Hypothalamus (tissue), 51 donors: ENCODE measurements at places on chromosomes 3 and 15.

DNA sequence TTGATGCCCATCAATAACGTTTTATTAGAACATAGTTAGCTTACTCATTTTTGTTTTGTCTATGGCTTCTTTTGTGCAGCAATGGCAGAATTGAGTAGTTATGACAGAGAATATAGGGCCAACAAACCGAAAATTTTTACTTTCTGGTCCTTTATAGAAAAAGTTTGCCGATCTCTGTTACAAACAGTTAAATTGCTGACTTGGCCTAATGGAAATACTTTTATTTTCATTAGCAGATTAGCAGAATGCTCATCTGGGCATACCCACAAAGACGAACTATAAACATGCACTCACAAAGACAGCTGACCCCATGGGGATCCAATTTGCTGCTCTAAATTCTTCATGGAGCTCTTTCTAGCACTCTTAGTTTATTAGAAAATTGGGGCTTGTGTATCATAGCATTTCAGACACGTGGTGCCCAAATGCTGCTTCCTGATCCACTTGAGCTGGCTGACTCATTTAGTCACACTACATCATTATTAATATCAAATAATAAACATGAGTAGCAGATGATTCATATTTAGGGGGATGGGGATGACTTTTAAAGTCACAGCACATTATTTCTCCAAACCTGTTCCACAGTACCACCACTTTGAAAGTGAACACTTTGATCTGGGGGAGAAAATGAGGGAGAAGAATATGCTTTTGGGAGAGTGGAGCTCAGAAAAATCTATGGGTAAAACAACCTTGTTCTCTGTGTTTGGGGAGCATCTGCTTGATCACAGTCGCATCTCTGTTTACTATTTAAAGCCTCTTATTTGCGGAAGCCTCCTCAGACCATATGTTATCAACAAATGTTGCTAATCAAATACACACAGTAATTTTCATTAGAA is 228.1 kb upstream of the FEZF2 start:
- no peak for DNase-seq

GRCh38 chr3:181839039-181839915 is 127.6 kb downstream of the SOX2 start:
- no peak for DNase-seq

- no peak for DNase-seq
Observed at GRCh38 chr3:192168202-192168601, 559.1 kb downstream of the FGF12 start.

DNA sequence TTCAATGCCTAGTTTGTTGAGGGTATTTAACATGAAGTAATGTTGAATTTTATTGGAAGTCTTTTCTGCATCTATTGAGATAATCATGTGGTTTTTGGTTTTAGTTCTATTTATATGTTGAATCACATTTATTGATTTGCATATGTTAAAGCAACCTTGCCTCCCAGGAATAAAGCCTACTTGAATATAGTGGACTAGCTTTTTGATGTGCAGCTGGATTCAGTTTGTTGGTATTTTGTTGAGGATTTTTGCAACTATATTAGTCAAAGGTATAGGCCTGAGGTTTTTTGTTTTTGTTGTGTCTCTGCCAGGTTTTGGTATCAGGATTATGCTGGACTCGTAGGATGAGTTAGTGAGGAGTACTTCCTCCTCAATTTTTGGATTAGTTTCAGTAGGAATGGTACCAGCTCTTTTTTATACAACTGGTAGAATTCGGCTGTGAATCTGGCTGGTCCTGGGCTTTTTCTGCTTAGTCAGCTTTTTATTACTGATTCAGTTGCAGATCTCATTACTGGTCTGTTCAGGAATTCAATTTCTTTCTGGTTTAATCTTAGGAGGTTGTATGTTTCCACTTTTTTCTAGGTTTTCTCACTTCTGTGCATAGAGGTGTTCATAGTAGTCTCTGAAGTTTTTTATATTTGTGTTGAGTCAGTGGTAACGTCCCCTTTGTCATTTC is 209.8 kb upstream of the RBMS3 start:
- no peak for DNase-seq

GRCh38 chr15:32674681-32675080 is 33.2 kb downstream of the SCG5 start:
- DNase-seq, result no peak

DNA sequence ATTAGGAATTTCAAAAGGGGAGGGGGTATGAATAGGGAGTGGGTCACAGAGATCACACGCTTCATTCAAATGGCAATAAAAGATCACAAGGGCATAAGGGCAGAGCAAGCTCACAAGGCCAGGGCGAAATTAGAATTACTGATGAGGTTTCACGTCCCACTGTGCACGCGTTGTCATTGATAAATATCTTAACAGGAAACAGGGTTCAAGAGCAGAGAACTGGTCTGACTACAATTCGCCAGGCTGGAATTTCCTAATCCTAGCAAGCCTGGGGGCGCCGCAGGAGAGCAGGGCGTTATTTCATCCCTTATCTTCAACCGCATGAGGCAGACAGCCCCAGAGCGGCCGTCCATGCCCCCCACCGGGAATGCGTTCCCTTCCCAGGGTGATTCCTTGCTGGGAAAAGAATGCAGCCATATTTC is 18.1 kb upstream of the SMCO1 start:
- DNase-seq, result no peak

GRCh38 chr3:155228676-155229075 is 64.8 kb downstream of the STRIT1 start:
- DNase-seq, result no peak

- DNase-seq, result no peak
Observed at GRCh38 chr3:18217507-18218174, 207.5 kb downstream of the SATB1 start.

- no peak for DNase-seq
Observed at GRCh38 chr3:4704552-4704951, 211.4 kb downstream of the ITPR1 start.

- no peak for DNase-seq
Observed at GRCh38 chr15:56156877-56157276, 86.8 kb downstream of the RFX7 start.

- no peak for DNase-seq
Observed at GRCh38 chr15:51335087-51335486, 3.3 kb downstream of the CYP19A1 start.

- no peak for DNase-seq
Observed at GRCh38 chr15:33757516-33758232, 210.6 kb upstream of the CHRM5 start.

GRCh38 chr3:162295323-162295983 is 798.8 kb downstream of the OTOL1 start:
- DNase-seq, result no peak

- DNase-seq, result no peak
Observed at GRCh38 chr3:139564294-139564861, 24.8 kb upstream of the RBP1 start.

- DNase-seq, result no peak
Observed at GRCh38 chr3:173793963-173794362, 396.4 kb downstream of the NLGN1 start.

- no peak for DNase-seq
Observed at GRCh38 chr3:15053541-15053940, 11.6 kb downstream of the MRPS25 start.

- no peak for DNase-seq
Observed at GRCh38 chr15:45110256-45110820, 3.6 kb downstream of the DUOX2 start.

- no peak for DNase-seq
Observed at GRCh38 chr3:105516972-105517371, 150.3 kb downstream of the ALCAM start.

- DNase-seq, result no peak
Observed at GRCh38 chr3:50297384-50297775, 1.8 kb downstream of the HYAL3 start.

DNA sequence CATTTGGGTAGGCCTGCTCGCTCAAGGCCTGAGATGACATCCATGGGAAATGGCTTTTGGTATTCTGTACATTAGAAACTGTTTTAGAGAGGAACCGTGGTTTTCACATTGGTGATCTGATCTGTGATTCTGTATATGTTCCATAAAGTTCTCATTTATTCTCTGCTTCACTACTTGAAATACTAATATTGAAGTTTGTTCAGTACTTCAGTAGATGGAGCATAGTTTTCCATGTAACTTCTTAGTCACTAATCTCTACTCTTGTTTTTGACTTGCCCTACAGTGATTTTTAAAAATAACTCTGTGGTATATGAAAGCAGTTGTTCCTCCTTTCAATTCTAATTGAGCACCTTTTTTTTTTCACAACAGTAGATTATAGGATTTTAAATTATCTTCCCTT is 66.5 kb downstream of the MBNL1 start:
- DNase-seq, result no peak

DNA sequence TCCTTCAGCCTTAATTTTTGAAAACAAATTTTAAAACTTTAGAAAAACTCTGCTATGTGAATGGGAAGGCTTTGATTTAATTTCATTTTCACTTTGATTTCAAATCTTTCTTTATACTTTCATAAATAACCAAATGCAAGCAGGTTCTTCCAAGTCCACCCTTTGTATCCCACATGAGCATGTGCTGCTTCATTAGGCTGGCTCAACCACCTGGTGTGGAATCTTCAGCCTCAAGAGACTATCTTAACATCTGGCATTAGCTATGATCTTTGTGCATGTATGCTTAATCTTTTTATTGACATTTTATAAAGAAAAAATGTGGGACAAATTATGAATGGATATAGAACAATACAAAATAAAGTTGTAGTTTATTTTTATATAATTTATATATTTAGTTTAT is 81.8 kb upstream of the MLF1 start:
- DNase-seq, result no peak

- no peak for DNase-seq
Observed at GRCh38 chr3:175386630-175387029, 527.5 kb downstream of the NAALADL2 start.

DNA sequence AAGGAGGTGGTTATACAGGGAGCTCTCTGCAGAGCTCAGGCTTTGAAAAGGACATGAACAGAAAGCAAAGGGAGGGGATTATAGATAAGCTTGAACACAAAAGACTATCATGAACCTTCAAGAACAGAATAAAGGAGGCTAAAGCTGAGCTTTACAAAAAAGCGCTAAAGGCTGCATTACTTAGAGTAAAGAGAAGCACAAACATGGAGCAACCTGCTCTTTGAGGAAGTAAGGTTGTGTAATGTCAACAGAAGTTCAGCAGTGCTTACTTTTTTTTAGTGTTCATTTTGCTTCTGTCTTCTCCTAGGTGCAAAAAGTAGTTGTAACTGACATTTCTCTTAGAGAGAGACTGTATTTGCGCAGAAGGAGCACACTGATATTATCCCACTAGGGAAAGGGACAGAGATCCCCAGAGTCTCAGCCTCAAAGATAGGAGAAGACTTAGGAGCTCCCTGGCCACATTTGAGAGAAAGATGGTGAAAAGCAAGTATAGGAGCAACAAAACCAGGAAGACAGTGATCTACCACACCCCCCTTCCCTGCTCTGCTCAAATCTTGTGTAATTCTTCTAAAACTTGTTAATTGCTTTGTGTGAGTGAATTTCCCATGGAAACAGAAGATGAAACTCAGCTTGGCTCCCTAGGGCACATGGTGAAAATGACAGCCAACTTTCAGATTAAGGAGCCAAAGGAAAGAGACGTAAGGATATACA is 54.7 kb downstream of the QTRT2 start:
- DNase-seq, result no peak

- DNase-seq, result no peak
Observed at GRCh38 chr15:83178390-83178789, 29.2 kb downstream of the HDGFL3 start.

- no peak for DNase-seq
Observed at GRCh38 chr3:69426291-69426966, 40.5 kb upstream of the FRMD4B start.

- DNase-seq, result no peak
Observed at GRCh38 chr15:76160426-76161152, 100.8 kb downstream of the TMEM266 start.

- DNase-seq, result no peak
Observed at GRCh38 chr15:55552926-55553325, 35.2 kb downstream of the PYGO1 start.

GRCh38 chr3:4900298-4900697 is 78.9 kb upstream of the BHLHE40 start:
- DNase-seq, result no peak

DNA sequence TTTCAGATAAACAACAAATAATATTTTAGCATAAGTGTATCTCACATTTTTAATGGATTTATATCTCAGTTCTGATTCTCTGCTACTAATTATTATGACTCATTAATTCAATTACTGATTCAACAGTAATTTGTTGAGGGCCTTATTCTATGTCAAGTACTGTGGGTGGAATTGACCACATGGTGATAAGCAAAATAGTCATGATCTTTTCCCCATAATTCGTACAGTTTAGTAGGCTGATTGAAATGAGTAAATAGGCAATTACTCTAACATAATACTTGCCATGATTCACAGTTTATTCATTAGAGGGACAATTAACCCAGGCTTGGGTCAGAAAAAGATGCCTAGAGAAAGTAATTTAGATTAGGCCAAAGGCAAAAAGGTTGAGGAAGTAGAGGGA is 60.9 kb upstream of the SLC4A7 start:
- no peak for DNase-seq

- DNase-seq, result no peak
Observed at GRCh38 chr3:159928666-159929065, 60.0 kb upstream of the IL12A start.

- DNase-seq, result no peak
Observed at GRCh38 chr3:86702381-86702958, 288.5 kb downstream of the VGLL3 start.

DNA sequence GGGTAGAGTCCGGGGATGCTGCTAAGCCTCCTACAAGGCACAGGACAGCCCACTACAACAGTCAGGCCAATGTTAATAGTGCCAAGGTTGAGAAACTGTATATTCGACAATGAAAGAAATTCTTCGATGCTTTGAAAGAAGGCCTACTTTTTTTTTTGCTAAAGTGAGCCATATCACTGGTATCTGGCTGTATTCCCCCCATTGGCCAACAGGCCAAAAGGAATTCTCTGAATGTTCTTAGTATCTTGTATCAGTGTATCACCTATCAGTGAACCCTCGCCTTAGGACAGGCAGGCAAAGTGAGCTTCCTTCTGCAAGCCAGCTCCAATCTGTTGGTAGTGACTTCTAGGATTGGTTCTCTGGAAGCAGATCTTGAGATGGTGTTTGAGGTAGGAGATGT is 74.2 kb downstream of the SNTN start:
- no peak for DNase-seq

GRCh38 chr3:177221744-177222143 is 24.5 kb upstream of the TBL1XR1 start:
- no peak for DNase-seq

- no peak for DNase-seq
Observed at GRCh38 chr3:142434503-142434902, 13.3 kb downstream of the XRN1 start.

GRCh38 chr3:161150001-161150525 is 44.9 kb upstream of the B3GALNT1 start:
- DNase-seq, result no peak

GRCh38 chr3:156016902-156017301 is 103.5 kb upstream of the KCNAB1 start:
- no peak for DNase-seq

- DNase-seq, result no peak
Observed at GRCh38 chr3:29694783-29695182, 413.9 kb downstream of the RBMS3 start.

DNA sequence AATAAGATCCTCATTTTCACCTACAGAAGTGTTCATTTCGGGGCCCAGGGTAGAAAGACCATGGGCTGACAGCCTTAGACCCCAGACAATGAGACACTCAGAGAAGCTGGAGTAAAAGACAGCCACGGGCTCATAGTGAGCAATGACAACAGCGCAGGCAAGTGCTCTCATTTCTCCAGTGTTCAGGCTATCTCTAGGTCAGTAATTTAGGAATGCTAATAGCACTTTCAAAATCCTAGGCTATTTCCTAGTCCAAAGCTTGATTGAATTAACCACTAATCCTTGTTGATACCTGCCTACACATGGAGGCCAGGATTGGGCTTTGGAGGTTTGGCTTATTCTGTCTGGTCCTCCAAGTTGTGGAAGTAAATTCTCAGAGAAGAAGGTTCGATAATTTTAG is 44.4 kb downstream of the FBN1 start:
- DNase-seq, result no peak
